Erythroblast (primary cell): ENCODE measurements at places on chromosomes 12 and 14.

- peak; percentile 49 for DNase-seq
Measured at GRCh38 chr12:55729819-55730818, 1.3 kb upstream of the CD63 start.

DNA sequence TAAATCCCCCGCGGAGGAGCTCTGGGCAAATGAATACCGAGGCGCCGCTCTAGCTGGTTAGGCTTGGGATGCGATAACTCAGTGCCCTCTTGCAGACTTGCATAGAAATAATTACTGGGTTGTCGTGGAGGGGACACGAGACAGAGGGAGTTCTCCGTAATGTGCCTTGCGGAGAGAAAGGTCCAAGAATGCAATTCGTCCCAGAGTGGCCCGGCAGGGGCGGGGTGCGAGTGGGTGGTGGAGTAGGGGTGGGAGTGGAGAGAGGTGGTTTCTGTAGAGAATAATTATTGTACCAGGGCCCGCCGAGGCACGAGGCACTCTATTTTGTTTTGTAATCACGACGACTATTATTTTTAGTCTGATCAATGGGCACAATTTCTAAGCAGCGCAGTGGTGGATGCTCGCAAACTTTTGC lies 2.5 kb upstream of the TBX5 start:
- no peak for DNase-seq

DNA sequence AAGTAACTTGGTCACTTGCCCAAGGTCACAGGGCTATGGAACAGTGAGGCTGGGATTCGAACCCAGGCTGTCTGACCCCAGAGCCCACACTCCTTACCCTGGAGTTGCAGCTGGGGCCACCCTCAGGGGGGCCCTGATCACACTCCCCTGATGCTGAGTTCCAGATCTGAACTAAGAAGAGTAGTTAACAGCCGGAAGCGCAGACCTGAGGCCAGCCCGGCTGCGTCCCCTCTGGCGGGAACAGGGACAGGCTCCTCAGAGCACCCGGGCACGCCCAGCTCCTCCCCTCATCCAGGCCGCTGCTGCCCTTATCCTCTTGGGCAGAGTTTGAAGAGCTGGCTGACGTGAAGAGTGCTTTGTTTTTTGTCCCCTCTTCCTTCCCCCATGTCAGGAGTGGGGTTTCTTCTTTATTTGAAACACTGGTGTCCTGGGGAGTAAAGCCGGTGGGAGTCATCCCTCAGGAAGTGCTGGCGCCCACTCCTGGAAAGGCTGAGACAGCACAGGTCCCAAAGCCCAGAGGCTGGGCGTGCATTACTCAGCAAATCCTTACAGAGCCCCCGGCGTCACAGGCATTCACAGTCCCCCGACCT lies 8.7 kb downstream of the PHB2 start:
- peak; percentile 93 for DNase-seq

DNA sequence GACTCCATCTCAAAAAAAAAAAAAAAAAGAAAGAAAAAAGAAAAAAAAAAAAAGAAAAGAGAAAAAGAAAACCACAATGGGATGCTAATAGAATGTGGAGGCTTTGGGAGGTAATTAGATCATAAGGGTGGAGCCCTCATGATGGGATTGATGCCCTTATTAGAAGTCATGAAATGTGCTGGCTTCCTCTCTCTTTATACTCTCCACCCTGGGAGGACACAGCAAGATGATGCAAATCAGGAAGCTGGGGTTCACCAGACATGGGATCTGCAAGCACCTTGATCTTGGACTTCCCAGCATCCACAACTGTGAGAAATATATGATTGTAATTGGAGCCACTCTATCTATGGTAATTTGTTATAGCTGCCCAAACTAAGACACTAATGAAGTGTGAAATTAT lies 13.4 kb upstream of the DRAM1 start:
- no peak for DNase-seq

DNA sequence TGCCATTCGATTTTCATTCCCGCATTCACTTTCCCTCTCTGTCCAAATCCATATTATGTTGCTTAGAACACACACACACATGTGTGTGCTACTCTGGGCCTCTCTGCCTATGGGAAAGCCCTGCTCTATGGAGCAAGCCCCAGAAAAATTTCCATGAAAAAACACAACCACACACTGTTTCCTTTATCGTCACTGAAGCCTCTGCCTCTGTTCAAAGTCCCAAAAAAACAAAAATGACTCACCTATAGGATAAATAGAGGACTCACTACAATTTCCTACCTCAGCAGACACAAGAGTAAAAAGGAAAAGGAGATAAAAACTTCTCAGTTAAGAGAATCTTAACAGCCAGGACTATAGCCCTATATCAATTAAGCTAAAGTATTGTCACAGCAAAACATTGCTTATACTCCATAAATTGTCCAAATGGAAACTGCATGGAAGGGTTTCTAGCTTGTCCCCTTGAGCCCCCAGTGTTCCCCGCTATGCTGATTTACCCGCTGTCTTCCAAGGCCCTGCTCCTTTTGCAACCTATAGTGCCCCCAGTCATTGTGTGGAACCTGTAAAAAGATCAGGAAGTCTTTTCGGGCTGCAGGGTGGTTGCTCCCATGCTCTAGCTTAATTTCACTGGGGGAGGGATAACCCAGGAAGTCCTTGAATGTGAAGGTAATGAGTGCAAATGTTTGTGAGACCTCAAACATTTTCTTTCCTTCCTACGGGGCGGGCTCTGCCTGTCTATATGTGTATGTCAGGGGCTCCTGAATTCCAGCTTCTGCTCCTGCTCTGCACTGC lies 11.1 kb upstream of the PIP4K2C start:
- no peak for DNase-seq

DNA sequence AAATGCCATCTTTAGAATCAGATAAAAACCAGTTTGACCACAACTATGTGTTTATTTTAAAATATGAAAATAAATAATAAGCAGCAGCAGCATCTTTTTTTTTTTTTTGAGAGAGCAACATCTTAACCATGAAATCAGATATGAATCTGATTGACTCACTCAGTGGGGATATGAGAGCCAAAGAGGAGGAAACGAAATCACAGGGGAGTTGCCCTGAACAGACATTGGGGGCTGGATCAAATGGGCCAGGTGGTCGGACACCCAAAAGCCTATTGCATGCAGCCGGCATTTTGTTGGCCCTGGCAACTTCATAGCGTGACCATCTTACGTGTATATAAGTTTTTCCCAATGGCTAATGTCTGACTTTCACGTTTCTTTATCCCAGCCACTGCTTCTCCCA lies 321.1 kb downstream of the NPAS3 start:
- DNase-seq: no peak

GRCh38 chr14:105064721-105065143 lies 498 bp downstream of the GPR132 start:
- no peak for DNase-seq

GRCh38 chr12:10366875-10367274 lies 23.0 kb downstream of the KLRK1 start:
- DNase-seq: peak; percentile 29

- no peak for DNase-seq
Measured at GRCh38 chr12:94041850-94042249, 106.5 kb upstream of the PLXNC1 start.

DNA sequence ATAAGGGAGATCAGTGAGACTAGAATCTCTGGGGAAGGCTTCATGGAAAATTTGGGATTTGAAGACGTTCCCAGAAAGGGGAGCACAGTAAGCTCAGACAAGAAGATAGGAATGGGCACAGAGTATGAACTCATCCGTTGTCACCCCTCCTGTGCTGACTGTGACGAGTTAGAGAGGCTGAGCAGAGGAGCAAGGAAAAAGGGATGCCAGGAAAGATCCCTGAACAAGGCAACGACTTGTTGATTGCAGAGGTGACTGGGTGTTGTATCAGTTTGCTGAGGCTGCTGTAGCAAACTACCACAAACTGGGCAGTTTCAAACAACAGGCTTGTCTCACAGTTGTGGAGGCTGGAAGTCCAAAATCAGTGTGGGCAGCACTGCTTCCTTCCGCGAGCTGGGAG lies 5.9 kb upstream of the GPD1 start:
- no peak for DNase-seq

- DNase-seq: no peak
Measured at GRCh38 chr14:68957775-68958174, 21.3 kb downstream of the ACTN1 start.

DNA sequence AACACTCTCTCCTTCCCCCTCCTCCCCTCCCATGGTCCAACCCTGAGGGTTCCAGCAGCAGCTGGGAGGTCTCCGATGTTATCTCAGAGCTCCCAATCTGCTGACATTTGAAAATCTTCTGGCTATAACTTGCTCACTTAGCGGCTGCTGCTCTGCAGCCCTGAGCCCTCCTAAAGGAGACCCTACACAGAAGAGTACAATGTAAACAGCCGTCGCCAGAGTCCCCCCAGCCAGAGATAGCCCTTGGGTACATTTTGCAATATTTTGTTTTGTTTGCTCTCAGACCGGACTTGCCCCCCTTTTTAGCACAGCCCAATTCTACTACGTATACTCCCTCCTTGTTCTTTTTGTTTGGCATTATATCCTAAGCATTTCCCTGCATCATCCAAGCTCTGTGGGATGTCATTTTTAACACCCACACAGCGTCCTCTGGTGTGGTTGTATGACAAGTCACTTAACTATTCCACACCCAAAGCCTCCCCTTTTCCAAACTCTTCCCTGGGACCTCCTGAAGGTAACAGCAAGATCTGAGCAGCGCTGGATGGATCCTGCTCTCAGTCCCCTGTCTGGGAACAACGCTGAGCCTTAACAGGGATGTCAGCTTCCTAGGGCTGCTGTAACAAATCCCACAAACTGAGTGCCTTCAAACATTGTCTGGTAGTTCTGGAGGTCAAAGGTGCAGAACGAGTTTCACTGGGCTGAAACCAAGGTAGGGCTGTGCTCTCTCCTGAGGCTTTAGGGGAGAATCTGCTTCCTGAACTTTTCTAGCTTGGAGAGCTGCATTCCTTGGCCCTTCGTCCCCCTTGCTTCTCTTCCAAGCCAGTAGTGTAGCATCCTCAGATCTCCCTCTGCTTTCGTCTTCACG lies 25.3 kb upstream of the TCL1B start:
- no peak for DNase-seq

DNA sequence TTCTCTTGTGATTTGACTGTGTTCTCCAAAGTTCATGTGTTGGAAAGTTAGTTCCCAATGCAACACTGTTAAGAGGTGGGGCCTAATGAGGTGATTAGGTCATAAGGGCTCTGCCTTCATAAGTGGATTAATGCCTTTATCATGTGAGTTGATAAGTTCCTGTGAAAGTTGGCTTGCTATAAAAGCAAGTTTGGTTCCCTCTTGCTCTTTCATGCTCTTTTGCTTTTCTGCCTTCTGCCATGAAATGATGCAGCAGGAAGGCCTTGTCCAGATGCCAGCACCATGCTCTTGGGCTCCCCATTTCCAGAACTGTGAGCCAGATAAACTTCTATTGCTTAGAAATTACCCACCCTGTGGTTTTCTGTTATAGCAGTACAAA lies 41.9 kb downstream of the SLC16A7 start:
- DNase-seq: peak; percentile 4

GRCh38 chr14:96275177-96276112 lies 19.4 kb downstream of the BDKRB1 start:
- DNase-seq: peak; percentile 62

GRCh38 chr14:89284333-89285058 lies 132.5 kb downstream of the FOXN3 start:
- no peak for DNase-seq

DNA sequence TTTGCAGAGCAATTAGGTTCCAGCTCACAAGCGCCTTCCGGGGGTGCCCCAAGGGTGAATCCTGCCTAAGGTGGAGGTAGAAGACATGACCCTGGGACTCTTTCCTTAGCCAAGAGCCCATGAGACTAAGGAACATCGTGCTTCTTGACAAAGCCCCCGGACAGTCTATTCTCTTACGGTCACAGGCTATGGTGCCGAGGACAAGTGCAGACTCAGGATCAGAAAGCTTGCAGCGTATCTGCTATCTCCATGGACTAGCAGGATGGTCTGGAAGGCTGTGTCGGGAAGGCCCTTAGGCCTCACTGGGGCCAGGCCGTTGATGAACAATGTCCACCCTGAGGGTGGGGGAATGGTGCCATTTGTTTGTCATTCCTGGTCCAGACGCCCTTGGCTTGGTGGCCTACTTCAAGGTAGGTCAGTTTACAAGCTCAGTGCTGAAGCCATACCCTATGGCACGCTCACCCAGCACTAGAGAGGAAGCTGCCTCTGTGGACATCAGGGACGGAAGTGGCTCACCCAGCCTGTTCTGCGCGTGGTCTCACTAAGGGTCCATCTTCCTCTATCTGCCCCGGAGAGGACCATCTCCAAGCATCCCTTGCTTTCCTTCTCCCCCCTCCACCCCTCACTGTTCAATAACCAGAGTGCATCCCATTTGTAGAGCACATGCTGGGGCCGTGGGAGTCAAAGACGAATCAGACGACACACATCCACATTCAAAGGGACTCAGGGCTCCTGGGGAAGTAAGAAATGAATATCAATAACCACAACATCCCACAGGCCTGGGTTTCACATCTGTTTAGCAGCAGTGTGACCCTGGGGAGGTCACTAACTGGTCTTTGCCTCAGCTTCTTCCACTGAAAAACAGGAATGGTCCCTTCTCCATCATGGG lies 45.0 kb upstream of the IQSEC3 start:
- DNase-seq: no peak

GRCh38 chr14:90846511-90846910 lies 30.3 kb upstream of the TTC7B start:
- DNase-seq: no peak

DNA sequence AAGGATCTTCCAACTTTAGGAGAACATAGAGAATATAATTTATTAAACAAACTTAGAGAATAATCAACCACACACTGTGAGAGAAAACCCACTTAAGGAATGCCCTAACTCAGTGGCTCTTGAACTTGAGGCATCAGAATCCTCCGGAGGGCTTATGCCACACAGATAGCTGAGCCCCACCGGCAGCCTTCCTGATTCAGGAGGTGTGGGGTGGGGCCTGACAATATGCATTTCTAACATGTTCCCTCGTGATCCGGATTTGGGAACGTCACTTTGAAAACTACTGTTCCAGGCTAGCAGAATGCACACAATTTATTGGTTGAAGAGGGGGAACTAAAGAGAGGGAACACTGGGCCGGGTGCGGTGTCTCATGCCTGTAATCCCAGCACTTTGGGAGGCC lies 2.0 kb upstream of the SOAT2 start:
- no peak for DNase-seq

- no peak for DNase-seq
Measured at GRCh38 chr14:52271538-52271937, 4.0 kb downstream of the PTGDR start.
